ENCODE measurements at places on chromosomes 6 and 20. TPM values are rescaled to one million over a fixed set of nuclear protein-coding genes. Genes with fewer than 3 reads are reported as not detected.
A peak's percentile ranks its signal among the peaks of the same experiment; 100 is the strongest.

DNA sequence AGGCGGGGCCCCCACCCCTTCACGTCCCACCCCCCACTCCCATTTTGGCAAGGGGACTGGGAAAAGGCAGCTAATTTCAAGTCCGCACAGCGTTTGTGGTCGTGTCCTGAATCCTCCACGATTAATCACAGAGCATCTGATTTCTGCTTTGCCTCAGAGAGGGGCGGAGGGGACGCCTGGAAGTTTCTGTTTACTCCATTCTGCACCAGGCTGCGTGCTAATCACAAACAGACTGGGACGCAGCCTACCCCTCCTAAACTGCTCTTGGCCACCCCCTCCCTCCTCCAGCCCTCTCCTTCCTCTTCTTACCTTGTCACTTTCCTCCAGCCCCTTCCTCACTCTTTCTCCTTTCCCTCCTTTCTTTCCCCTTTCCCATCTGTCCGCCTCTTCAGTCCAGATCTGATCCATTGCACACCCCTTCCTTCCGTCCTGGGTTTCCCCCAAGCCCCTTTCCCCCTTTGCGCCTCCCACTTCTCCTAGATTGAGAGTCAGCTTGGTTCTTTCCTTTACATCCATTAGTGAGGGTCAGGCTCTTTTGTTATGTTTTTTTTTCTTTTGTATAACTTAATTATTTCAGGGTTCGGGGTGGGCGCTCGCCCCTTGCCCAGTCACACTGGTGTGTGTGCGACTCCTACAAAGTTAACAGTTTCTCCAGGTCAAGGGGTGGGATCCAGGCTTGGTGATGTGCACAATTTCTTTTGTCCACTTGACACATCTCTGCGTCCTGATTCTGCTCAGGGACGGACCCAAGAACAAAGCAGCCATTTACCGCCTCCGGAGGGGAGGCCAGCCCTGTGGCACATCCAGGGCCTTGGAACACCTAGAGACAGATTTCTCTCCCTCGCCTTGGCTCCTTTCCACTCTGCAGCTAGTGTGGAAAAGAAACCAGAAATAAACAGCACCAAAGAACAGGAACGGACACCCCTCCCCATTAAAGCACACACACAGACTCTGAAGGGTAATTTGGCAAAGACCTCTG lies 520 bp upstream of the RIPOR3 start:
- no peaks in the 10 kb centered on the region for H3K36me3 ChIP-seq
- peaks cover 7% of the 10 kb centered on the region for H3K4me1 ChIP-seq
- no peak for DNase-seq

DNA sequence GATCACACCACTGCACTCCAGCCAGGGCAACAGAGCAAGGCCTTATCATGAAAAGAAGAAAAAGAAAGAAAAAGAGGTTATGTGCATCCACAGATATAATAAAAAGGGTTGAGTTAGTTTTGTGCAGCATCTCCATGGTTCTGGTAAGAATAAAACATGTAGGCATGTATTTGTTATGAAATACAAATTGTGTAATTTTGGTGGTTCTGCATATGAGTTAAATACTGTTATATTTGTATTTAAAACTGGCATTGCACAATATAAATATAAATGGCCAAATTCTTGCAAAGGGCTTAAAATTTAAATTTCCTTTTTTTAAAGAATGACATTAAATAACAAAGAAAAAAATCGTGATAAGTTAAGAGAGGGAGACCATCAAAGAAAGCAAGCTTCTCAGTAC lies 159.1 kb upstream of the PREP start:
- no peak overlapping the region for H3K4me3 ChIP-seq
- H3K36me3 ChIP-seq, result no peaks in the 10 kb centered on the region
- DNase-seq, result no peak
- H3K4me1 ChIP-seq, result no peaks in the 10 kb centered on the region
- H3K27ac ChIP-seq, result no peak overlapping the region

DNA sequence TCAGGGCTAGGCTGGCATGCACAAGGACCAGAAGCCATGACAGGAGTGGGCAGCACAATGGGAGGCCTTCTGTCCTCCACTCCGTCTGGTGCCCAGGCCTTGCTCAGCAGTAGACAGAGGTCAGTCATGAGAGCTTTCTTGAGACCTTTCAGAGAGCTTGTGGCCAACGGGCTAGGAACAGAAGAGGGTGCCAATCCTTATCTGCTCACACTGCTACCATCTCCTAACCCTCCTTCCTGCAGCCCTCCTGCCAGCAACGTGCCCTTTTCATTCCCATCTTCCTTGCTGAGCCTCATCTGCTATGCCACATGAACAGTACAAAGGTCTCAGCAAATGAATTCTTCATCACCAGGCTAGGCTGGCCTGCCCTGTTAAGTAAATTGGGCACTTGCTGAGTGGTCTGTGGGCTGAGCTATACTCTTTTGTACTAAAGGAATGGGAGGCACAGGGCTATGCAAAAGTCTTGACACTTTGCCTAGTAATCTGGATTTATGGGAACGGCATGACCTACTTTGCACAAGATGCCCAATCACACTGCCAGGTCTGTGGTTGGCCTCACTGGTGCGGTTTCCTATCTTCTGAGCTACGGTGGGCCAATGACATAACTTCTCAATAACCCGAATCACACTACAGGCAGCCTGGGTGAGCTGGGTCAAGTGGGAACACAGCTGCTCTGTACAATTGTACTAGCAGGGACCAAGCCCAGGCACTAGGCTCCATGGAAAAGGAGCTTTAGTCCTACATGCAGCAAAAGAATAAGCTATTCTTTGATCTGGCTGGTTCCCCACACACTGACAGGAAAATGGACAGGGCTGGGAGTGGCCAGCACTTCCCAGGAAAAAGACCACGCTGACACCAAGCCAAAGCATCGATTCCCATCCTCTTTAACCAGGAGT lies 47.8 kb downstream of the ELOVL5 start:
- H3K36me3 ChIP-seq, result peaks cover 6% of the 10 kb centered on the region
- no peak overlapping the region for H3K4me3 ChIP-seq
- no peaks in the 10 kb centered on the region for H3K27me3 ChIP-seq
- H3K4me1 ChIP-seq, result peaks cover 69% of the 10 kb centered on the region

GRCh38 chr20:46751856-46752255 lies 42.4 kb downstream of the SLC2A10 start:
- no peaks in the 10 kb centered on the region for H3K36me3 ChIP-seq
- H3K27me3 ChIP-seq, result peaks cover 21% of the 10 kb centered on the region
- H3K4me3 ChIP-seq, result no peak overlapping the region
- no peaks in the 10 kb centered on the region for H3K4me1 ChIP-seq
- no peak overlapping the region for H3K27ac ChIP-seq

DNA sequence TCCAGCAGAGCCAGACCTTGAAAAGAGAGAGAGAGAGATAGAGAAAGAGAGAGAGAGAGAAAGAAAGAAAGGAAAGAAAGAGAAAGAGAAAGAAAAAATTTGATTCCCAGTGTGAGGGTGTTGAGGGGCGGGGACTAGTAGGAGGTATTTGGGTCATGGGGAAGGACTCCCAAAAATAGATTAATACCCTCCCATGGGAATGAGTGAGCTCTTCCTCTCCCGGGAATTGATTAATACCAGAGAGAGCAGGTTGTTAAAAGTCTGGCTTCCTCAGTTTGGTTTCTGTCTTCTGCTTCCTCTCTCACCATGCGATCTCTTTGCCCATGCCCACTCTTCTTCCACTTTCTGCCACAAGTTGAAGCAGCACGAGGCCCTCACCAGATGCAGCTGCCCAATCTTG lies 28.8 kb upstream of the CFAP206 start:
- peaks cover 3% of the 10 kb centered on the region for H3K4me1 ChIP-seq
- no peak for DNase-seq
- H3K27me3 ChIP-seq, result no peaks in the 10 kb centered on the region
- no peaks in the 10 kb centered on the region for H3K36me3 ChIP-seq
- no peak overlapping the region for H3K27ac ChIP-seq

GRCh38 chr6:157228426-157229131 lies 94.7 kb downstream of the TMEM242 start:
- peak overlapping the region; percentile 84 for H3K27ac ChIP-seq
- H3K27me3 ChIP-seq, result peaks cover 6% of the 10 kb centered on the region
- peaks cover 42% of the 10 kb centered on the region for H3K4me1 ChIP-seq

GRCh38 chr6:144284783-144285547 lies at the start of gene UTRN:
Gene UTRN (plus strand): TSS chr6:144285335. CDS start chr6:144291829, 6,494 bp downstream.
- H3K4me1 ChIP-seq, result peaks cover 19% of the 10 kb centered on the region
- H3K27me3 ChIP-seq, result peaks cover 33% of the 10 kb centered on the region
- H3K27ac ChIP-seq, result peak within 1 kb of the TSS; percentile 72
- H3K36me3 ChIP-seq, result no peaks in the 10 kb centered on the region
- H3K4me3 ChIP-seq, result peak within 1 kb of the TSS; percentile 91

- H3K27me3 ChIP-seq, result no peaks in the 10 kb centered on the region
- H3K4me3 ChIP-seq, result no peak overlapping the region
- no peaks in the 10 kb centered on the region for H3K36me3 ChIP-seq
- no peak overlapping the region for H3K27ac ChIP-seq
These were observed 17.7 kb downstream of the TPBG start for GRCh38 chr6:82381278-82381677.

- DNase-seq, result no peak
- peaks cover 6% of the 10 kb centered on the region for H3K36me3 ChIP-seq
- peaks cover 20% of the 10 kb centered on the region for H3K4me1 ChIP-seq
- H3K4me3 ChIP-seq, result no peak overlapping the region
- peaks cover 2% of the 10 kb centered on the region for H3K27me3 ChIP-seq
These were observed 173.1 kb downstream of the WDR27 start for GRCh38 chr6:169528755-169529154.

DNA sequence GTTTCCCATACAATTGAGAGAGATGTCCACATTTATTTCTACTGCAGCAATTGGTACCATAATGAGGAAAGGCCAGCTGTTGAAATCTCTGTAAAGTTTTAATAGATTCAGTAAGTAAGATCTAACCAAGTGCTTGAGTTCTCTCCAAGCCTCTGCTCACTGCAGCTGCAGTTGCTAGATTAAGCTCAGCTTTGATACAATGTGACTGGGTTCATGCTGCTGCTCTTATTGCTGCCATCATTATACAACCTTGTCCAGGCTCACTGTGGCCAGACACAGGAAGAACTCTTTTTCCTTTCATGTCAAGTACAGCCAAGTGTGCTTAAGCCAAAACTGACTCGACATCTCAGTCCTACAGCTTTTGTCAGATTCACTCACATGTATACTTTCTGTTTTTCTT lies 423.5 kb downstream of the GJA1 start:
- H3K27ac ChIP-seq, result no peak overlapping the region
- H3K4me1 ChIP-seq, result no peaks in the 10 kb centered on the region
- no peaks in the 10 kb centered on the region for H3K27me3 ChIP-seq
- DNase-seq, result no peak
- no peaks in the 10 kb centered on the region for H3K36me3 ChIP-seq
- no peak overlapping the region for H3K4me3 ChIP-seq

DNA sequence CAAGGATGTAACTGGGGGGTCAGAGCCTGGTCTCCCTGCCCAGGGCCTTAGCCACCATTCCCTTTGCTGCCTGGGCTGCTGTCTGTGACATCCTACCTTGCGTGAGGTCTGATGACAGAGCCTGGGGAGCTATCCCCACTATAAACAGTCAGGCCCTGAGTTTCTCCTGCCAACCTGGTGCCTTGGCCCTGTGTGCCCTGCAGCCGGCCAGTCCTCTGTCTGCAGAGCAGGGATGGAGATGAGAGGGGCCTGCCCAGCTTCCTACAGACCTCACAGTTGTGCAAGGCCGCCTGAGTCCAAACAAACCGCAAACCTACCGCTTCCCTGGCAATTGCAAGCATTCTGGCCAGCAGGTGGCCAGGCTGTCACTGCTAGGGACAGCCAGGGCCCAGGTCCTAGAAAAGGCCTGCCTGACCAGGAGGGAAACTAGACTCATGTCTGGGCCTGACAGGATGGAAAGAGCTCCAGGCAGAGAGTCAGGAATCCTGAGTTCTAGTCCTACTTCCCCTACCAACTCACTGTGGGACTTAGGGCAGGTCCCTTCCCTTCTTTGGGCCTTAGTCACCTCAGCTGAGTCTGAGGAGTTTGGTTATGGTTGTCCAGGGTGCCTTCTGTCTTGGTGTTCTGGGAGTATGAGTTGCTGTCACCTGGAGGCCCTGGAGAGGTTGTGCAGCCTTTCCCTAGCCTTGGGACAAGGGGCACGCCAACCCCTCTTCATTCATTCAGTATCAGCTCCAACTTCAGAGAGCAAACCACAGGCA lies 86.2 kb downstream of the VEGFA start:
- H3K4me3 ChIP-seq, result no peak overlapping the region
- H3K4me1 ChIP-seq, result no peaks in the 10 kb centered on the region
- H3K36me3 ChIP-seq, result no peaks in the 10 kb centered on the region
- no peaks in the 10 kb centered on the region for H3K27me3 ChIP-seq

DNA sequence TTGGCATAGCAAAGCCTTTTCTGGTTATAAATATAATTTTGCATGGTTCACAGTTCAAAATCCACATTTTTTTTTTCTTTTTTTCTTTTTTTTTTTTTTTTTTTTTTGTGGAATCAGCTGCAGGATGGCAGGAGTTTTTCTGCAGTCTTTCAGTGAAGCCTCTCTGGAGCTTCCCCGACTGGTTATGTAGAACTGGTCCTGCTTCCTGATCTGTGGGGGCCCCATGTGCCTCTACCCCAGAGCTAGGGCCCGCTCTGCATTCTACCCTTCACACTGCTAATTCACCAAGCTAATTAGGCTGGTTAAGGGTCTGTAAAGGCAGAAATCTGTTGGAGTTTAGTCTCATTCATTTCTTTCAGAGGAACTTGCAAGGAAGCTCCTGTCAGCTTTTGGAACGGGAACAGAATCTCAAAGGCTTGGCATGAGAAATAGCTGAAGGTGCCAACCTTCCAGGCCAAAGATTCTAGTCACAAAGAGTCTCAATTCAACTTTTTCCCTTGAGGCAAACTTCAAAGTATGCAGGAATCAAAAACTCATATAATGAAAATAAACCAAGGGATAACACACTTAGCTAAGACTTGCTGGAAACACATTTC lies 45.5 kb downstream of the HMGN3 start:
- H3K4me1 ChIP-seq, result no peaks in the 10 kb centered on the region
- no peaks in the 10 kb centered on the region for H3K36me3 ChIP-seq
- no peak for DNase-seq
- H3K27me3 ChIP-seq, result peaks cover 2% of the 10 kb centered on the region
- no peak overlapping the region for H3K4me3 ChIP-seq

Gene UNC93A
- total RNA-seq, result not detected

Gene BMP5
- total RNA-seq, result not detected

Gene PNPLA1
- total RNA-seq, result not detected

Gene SULF2
- total RNA-seq, result 0.69 TPM

Gene ASF1A
- 38.6 TPM for total RNA-seq

Gene OR12D3
- not detected for total RNA-seq

Gene BMP6
- not detected for total RNA-seq

Gene JPH2
- not detected for total RNA-seq
